ENCODE measurements at places on chromosomes 5 and 9.

DNA sequence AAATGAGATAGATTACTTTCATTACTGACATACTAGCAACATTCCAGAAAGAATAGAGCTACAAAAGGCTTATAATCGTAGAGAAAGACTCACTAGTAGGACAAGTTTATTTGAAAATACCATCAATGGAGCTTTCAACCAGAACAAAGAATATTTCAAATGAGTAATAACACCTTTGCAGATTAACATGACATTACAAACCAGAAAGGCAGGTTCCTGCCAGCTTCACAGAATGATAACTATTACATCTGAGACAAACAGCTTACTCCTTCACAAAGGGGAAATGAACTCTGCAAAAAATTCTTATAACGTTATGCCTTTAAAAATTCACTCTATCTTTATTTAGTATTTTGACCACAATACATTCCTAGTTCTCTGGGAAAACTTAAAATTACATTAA, 103.1 kb downstream of the EPB41L4A start:
- no peak for DNase-seq

DNA sequence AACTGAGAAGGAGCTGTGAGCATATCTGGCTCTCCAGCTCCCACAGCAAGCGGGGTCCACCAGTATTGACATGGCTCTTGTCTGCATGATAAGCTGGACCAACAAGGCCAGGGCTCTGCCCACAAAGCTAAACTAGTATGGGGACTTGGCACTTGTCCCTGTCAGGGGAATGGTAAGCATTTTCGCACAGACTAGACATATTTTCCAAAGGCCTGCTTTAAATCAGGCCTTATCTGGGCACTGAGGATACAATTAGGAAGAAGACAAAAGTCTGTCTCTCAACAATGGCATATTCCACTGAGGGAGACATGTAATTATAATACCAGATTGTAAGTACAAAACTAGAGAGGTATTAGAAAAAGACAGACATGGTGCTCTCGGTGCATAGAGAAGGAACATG, 32.1 kb downstream of the CSF2 start:
- DNase-seq = no peak

DNA sequence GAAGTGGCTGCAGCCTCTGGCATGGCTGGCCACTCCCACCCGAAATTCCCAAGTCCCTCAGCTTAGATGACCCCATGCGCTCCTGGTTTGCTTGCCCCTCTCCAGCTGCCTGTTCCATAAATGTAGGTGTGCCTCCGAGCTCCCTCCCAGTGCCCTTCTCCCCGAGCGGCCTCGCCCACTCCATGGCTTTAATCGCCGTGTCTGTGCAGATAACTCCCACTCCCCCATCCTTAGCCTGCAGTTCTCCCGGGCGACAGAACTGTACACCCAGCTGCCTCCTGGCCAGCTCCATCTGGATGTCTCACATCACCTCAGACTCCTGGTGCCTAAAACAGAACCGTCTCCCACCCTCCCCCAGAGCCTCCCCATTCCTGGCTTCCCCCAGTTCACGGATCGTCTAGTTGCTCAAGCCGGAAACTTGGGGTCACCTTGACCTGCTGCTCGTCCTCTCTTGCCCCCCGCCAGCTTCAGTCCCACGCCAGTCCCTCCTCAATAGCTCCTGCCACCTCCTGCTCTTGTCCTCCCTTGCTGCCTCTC, 24.1 kb downstream of the HK3 start:
- DNase-seq = no peak

GRCh38 chr5:75663579-75664284, 52.5 kb downstream of the ANKDD1B start:
- no peak for DNase-seq

DNA sequence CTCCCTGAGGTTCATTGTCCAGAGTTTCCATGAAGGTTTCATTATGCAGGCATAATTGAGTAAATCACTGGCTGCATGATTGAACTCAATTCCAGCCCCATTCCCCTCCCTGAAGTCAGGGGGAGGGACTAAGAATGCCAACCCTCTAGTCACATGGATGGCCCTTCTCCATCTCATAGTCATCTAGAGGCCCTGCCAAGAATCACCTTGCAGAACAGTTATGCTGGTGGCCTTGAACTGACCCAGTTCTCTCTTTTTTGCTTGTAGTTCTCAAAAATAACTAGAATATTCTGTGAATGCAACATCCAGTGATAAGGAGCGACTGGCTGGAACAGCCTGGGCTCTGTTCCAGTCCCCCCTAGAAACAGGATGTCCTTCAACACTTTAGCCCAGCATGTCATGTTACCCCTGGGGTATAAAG, 31.7 kb downstream of the SLC35A4 start:
- no peak for DNase-seq

DNA sequence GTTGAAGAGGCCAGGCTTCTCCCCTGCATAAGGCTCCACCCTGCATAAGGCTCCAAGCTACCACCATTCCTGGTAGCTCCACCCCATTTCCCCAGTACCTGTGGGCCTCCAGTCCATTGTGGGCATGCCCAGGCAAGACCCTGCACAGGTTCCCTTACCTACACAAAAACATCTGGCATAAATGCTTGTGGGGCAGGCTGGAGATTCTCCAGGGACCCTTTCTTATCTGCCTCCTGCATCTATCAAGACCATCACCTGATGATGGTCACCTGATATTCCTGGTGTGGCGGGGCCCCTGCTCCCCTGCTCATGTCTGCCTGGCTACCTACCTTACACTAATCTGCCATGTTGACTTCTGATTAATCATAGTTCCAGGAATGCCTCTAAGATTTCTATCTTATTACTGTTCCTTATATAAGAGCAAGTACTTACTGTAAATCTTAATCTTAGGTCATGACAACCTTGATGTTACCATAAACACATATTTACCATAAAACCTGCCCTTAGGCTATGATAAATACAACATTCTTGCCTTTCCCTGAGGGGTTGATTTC, 41.0 kb downstream of the FGD3 start:
- no peak for DNase-seq

DNA sequence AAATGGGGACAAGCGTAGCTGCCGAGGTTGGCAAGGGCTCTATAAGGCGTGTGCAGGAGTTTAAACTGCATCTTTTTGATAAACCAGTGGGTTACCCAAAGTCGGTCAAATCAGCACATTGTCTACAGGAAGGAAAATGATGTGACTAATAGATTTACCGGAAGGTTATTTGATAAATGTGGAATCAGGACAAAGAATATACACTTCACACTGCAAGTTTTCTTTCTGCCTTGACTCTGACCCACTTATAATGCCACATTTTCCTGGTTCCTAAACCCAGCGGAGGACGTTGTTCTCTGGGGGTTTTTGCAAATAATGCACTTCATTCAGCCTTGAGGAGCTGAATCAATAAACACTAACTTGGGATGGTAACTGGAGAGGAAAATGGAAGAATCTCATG, 76.8 kb downstream of the TTLL11 start:
- DNase-seq = no peak

DNA sequence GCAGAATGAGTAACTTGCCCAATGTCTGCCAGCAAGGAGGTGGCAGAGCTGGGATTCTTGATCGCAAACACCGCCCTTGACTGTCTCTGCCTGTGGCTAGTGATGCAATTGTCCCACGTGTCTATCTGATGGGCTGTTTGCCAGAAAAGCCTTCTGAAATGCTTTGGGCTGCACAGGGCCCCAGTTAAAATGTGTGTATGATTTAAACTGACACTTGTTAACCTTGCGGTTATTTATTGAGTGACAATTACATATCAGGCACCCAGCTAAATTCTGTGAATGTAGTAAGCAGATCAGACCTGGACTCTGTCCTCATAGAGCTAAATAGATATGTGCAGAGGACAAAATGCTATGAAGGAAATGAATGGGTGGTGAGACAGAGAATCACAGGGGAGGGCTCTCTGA, 11.6 kb upstream of the IL12B start:
- DNase-seq = no peak

DNA sequence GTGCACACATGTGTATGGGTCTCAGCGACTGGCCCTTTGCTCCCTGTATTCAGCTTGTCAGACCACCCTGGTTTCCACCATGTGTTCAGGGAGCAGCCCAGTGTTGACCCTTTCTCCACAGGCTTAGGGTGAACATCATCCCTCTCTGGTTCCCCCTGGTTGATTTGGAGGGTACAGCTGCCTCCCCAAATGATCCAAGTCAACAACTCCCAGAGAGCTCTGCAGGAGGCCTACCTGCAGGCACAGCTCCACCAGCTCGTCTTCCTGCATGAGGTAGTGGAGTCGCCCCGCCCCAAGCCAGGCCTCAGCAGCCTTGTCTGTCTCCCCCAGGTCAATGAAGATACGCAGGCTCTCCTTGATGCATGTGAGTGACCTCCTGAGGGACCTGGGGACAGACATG, 50.5 kb downstream of the SH3TC2 start:
- DNase-seq = no peak

GRCh38 chr9:113587471-113588031, 124.0 kb downstream of the RGS3 start:
- no peak for DNase-seq

GRCh38 chr9:114186605-114187289, 31.4 kb downstream of the COL27A1 start:
- DNase-seq = no peak

DNA sequence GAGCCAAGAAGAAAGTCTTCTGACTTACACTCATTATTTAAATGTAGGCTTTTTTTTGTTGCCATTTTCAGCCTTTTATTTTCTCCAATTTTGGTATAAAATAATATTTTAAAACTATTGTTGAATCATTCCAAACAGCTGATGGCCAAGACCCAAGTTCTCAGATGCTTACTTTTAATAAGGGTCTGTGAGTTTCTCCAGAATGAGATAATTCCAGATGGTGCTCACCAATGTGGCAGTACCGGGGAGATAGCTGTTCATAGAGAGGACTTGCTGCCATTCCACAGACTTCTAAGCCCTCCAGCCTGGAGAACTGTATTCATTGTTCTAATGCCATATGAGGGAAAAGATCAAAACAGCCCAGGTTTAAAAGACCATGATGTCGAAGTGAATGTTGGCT, 5.3 kb upstream of the C1QTNF2 start:
- DNase-seq = no peak

Data from brain pericyte (primary cell).